Bronchus fibroblast of lung (primary cell): ENCODE measurements at places on chromosomes 11 and 22. TPM values are rescaled to one million over a fixed set of nuclear protein-coding genes. Genes with fewer than 3 reads are reported as not detected.

Gene PRODH
- total RNA-seq, result not detected in 2 replicates

Gene MS4A14
- total RNA-seq, result not detected in 2 replicates

Gene DNAJC4
- total RNA-seq, result 12.6 and 21.2 TPM in 2 replicates

Gene OR5B17
- not detected in 2 replicates for total RNA-seq

Gene OR5A1
- not detected in 2 replicates for total RNA-seq

Gene SYT13
- total RNA-seq, result not detected in 2 replicates
